Myocyte (in vitro differentiated cells): ENCODE measurements at places on chromosomes 1 and 21.
A peak's percentile ranks its signal among the peaks of the same experiment; 100 is the strongest.

GRCh38 chr1:117739504-117739903 is 133.7 kb downstream of the TENT5C start:
- DNase-seq, result no peak

DNA sequence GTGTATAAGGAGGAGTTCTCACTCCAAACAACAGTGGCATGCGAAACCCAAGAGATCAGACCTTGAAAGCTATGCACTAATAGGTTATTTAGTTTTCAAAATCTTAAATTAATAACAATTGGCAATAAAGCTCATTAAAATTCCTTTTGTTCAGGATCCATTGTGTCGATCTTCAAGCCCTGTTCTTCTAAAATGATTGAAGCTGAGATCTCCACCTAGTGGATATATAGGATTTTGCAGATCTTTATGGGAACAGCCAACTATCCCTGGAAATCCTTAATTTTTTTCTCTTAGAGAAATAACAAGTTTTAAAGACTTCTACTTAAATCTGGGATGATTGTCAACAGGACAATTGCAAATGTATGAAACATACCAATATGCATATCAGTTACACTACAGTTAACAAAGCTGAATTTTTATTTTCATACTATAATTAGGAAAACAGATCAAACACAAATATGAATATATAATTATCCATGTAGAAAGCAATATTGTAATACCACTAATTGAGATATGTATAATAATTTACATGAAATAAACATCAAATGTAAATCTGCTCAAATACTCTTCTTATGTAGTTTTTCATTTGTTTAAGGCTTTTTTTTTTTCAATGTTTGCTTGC is 43.3 kb downstream of the LRRC53 start:
- peak; percentile 59 for DNase-seq

- DNase-seq, result no peak
Measured at GRCh38 chr1:44113095-44113609, 5.5 kb upstream of the KLF17 start.

DNA sequence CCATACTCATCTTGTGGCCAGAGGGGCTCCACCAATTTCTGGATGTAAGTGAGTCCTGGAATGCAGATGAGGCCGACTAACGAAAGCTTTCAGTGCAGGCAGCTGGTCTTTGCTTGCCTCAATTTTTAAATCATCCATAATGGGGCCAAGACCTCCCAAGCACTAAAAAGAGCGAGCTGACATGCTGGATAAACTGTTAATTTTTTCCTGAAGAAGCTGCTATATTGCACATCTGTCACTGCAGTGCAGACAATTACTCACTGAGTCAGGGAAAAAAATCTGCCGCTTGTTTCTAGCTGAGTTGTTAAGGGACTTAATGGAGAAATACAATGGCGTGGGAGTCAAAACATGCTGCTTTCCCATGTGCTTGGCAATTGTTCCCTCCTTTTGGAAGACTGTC is 205.5 kb downstream of the GPATCH2 start:
- DNase-seq, result peak; percentile 20

DNA sequence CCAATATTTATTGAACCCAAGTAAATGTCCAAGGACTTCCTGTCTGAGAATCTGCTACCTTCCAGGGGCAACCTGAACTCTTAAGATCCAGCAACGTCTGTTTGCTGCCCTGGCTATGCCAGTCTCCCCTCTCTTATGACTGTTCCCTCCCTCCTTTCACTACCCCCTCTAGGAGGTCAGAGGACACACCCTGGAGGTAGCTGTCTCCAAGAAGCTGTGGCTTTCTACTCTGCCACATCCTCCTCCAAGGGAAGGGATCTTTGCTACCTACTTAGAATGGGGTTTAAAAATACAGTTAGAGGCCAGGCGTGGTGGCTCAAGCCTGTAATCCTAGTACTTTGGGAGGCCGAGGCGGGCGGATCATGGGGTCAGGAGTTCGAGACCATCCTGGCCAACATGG is 3.6 kb upstream of the SMPDL3B start:
- DNase-seq, result no peak

- no peak for DNase-seq
Measured at GRCh38 chr1:106268070-106268469, 788.4 kb upstream of the PRMT6 start.

DNA sequence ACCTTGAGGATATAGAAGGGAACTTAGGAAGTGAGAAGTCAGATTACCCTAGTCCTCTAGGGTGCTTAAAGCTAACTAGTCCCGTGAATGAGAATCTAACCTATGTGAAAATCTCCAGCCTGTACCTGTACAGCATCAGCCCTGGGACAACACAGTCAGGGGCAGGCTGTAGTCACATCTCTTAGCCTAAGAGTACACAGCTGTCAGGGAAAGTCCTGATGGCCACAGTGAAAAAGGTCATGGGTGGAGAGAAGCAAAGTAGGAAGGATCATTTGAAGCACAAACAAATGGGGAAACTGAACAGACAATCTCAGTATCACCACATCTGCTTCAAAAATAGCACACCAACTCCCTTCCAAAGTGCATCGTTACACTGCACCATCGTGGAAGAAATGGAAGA is 11.7 kb downstream of the CTSK start:
- DNase-seq, result no peak

DNA sequence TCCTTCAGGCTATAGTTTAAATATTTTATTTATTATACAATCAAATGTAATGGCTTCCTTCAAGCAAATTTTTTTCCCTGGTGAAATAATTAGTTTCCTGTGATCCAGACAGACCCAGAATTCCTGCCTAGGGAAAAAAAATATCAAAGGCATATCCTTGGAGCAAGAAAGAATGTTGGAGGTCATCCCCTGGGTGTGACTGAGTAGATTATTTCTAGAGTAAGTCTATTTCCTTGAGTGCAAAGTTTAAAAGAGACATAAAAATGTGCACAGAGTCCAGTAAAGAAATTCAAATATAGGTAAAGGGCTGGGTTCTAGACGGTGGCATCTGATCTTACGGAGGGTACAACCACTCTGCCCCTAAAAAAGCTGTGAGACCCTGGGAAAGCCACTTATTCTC is 32.2 kb upstream of the SAMD13 start:
- no peak for DNase-seq

DNA sequence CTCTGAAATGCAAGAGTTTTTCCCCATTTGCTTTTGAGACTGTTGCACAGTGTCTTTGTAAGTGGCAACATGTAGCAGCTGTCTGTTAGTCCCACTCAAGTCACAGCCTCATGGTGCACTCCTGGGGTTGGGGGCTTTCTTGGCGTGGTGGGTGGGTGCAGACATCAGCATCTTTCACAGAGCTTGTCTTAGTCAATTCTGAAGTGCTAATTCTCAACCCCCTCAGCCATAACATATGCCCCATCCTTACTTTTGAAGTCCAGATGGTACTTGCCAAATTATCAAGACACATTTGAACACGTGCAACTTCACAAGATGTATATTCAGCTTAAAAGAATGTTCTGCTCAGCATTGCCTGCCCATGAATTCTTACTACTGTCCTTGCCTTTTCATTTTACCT is 87.1 kb downstream of the VCAM1 start:
- no peak for DNase-seq

DNA sequence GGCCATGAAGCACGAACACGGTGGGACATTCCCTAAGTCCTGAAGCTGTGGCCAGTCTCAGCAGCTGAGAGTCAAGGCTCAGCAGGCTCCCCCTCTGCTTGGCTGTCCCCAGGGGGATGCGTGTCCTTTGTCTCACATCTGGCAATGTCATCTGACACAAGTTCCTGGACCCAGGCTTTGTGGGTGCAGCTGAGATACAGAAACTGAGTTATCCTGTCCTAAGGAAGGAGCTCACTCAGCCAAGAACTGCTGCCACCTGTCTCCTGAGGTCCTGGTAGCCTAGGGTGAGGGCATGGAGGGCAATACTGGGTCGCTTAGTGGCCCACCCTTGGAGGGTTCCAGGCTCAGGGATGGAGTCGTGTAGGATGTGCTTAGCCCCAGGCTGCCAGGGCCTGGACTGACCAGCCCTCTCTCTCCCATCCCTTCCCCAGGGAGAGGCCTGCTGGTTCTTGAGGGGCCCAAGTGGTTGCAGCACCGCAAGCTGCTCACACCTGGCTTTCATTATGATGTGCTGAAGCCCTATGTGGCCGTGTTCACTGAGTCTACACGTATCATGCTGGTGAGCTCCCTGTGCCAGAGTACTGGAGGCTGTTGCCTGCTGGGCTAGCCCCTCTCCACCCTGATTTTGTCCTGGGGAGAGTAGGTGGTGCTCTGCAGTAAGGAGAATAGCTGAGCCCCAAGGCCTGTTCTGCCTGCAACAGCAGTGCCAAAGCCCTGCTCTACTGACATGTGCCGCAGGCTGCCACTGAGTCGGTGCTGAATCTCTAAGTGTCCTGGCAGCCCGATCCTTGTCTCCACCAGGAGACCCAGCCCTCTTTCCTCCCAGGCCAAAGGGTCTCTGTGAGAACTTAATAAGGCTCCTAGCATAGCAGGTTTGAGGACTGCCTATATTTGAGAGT is 13.5 kb downstream of the CYP4B1 start:
- no peak for DNase-seq

- peak; percentile 20 for DNase-seq
Measured at GRCh38 chr21:29018540-29018939, 609 bp downstream of the RWDD2B start.

- peak; percentile 88 for DNase-seq
Measured at GRCh38 chr1:25338188-25338981, at the start of gene TMEM50A. TMEM50A (plus strand) TSS chr1:25338334; CDS start chr1:25340487, 2,153 bp downstream.

DNA sequence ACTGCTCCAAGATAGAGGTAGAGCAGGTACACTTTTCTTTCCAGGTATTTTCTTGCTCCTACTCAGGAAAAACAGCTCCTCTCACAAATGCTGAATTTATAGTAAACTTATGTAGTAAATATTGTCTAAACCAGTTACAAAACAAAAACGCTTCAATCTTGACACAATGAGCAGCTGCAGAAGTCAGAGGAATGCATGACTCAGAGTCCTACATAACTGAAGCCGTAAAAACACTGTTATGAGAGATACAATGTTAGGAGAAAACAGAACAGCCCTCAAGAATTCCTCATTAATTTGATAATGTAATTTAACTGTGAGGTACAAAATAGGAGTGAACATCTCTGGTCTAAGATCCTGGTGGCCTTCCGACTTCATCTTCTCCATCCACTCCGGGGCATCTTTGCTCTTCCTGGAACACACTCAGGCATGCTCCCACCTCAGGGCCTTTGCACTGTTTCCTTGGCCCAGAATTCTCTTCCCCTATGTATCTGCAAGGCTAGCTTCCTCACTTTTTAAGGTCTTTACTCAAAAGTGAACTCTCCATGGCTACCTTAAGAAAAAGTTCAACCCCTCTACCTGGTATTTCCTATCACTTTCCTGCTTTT is 138.5 kb downstream of the SLC45A1 start:
- peak; percentile 79 for DNase-seq

GRCh38 chr1:22275626-22276395 is 132.9 kb upstream of the WNT4 start:
- DNase-seq, result peak; percentile 64

- DNase-seq, result peak; percentile 69
Measured at GRCh38 chr1:150168960-150169601, 19.4 kb downstream of the PLEKHO1 start.

GRCh38 chr21:41758550-41758949 is 8.3 kb downstream of the RIPK4 start:
- DNase-seq, result no peak

- no peak for DNase-seq
Measured at GRCh38 chr1:214438530-214438929, 112.9 kb downstream of the PTPN14 start.

GRCh38 chr1:221780175-221780574 is 38.3 kb upstream of the DUSP10 start:
- DNase-seq, result no peak

DNA sequence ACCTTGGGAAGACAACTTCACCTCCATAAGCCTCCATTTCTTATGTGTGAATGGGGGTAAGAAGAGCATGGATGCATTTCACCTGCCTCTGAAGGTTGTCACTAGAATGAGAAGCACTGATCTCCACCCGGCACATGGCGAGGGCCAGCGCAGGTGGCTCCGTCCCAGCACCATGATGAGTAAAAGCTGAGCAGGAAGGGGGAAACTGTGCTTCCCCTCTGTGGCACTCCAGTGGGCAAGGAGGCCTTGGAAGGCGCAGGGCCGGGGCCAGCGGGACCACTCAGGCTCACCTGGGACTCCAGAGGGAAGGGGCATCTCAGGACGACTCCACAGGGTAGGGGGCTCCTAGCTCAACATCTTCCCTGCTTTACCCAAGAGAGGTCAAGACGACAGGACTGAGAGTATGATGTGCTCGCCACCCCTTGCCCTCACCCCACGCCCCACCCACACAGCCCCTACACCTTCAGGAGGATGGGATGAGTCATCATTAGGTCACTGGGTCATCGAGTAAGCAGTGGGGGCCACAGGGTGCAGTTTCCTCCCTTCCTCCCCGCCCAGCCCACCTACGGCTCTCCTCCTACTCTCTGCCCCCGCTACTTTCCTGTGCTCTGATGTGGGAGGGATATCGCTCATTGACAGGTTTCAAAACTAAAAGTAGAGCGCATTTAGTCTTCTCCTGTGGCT is 112.1 kb downstream of the HIVEP3 start:
- DNase-seq, result no peak

- DNase-seq, result peak; percentile 26
Measured at GRCh38 chr1:37691497-37692077, 729 bp upstream of the CDCA8 start.

GRCh38 chr1:201191653-201192260 is 1.1 kb downstream of the IGFN1 start:
- DNase-seq, result peak; percentile 41

DNA sequence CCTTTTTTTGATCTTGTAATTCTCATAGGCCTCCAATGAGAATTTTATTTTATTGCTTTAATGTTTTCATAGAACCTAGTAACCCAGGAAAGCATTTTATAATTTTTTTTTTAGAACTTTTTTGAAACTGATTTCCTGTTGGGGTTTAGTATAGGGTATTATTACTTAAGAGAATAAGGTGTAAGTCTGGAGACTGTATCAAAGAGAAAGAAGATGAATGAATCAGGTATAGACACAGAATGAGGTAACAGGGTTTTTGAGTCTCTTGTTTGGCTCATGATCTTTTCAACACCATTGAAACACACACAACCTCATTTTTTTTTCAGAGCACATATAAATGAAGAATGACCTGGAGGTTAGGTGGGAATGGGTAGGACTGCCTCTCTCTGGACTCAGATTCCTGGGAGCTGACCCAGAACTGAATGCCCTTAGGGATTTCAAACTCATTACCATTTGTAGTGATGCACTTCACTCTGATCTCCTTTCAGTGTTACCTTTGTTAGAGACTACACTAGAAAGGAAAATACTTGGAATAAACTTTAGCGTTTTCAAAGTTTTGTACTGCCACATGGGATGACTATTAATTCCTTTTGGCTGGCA is 51.0 kb downstream of the EPB41 start:
- no peak for DNase-seq
